ENCODE measurements at places on chromosomes 13 and 19.
A peak's percentile ranks its signal among the peaks of the same experiment; 100 is the strongest.

GRCh38 chr13:78521091-78521490 is 82.3 kb downstream of the POU4F1 start:
- no peak for DNase-seq

DNA sequence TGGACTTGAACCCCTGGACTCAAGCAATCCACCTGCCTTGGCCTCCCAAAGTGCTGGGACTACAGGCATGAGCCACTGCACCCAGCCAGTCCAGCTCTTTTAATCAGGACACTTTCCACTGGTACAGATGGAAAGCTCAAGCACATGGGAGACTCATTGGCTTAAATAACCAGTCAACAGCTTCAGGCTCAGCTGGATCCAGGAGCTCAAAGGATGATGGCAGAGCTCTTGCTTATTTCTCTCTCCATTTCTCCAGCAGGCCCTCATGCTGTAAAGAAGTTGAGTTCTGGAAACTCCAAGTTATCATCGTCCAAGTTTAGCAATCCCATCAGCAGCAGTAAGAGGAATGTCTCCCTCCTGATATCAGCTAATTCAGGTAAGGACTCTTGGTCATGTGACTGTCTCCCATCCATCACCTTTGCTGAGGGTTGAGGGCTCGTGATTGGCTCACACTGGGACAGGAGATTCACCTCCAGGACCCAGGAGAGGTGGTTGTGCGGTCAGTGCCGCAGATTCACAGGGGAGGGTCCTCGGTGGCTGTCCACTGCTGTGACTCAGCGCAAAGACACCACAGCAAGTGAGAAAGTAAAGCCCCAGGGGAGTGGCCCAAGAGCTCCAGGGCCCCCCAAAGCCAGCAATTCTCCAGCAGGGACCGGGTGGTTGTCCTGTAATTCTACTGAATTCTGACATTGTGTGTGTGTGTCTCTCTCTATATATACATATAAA is 5.1 kb downstream of the CCL25 start:
- DNase-seq: no peak

- DNase-seq: no peak
Measured at GRCh38 chr13:74272826-74273225, 138.6 kb upstream of the KLF12 start.

GRCh38 chr19:43525836-43526771 is 897 bp downstream of the ETHE1 start:
- DNase-seq: peak; percentile 7

GRCh38 chr19:6481541-6482342 is at the start of gene DENND1C:
Gene DENND1C, minus strand, starts transcription at chr19:6481787. Its CDS starts 92 bp downstream, at chr19:6481695.
- no peak for DNase-seq

- DNase-seq: no peak
Measured at GRCh38 chr13:91127995-91128394, 219.5 kb upstream of the MIR17HG start.

DNA sequence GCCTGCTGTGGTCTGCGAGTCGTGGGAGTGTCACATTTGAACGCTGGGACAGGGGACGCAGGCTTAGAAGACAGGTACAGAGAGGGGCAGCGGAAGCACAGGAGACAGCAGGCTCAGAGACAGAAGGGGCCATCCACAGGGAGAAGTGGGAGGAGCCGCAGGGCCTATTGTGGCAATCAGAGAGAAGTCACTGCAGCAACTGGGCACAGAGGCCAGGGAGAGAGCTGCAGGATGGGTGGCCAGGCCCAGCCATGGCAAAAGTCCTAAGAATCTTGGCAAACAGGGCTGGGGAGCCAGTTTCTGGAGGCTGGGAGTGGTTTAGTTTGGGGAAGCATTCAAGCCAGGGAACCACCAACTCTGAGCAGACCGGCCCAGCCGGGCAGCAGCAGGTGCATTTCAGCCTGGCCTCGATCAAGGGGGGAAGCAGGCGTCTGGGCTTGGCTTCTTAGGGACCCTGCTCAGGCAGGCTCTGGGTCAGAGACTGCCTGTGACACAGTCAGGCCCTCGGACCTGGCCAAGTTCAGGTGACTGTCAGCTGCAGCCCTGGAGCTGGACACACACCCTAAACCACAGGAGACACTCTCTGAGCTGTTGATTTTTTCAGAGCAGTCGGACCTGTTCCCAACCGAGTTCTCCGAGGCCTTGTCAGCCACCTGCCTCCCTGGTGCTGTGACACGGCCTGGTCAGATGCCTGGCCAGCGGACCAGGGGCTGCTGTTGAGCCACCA is 11.8 kb downstream of the SH3GL1 start:
- no peak for DNase-seq

DNA sequence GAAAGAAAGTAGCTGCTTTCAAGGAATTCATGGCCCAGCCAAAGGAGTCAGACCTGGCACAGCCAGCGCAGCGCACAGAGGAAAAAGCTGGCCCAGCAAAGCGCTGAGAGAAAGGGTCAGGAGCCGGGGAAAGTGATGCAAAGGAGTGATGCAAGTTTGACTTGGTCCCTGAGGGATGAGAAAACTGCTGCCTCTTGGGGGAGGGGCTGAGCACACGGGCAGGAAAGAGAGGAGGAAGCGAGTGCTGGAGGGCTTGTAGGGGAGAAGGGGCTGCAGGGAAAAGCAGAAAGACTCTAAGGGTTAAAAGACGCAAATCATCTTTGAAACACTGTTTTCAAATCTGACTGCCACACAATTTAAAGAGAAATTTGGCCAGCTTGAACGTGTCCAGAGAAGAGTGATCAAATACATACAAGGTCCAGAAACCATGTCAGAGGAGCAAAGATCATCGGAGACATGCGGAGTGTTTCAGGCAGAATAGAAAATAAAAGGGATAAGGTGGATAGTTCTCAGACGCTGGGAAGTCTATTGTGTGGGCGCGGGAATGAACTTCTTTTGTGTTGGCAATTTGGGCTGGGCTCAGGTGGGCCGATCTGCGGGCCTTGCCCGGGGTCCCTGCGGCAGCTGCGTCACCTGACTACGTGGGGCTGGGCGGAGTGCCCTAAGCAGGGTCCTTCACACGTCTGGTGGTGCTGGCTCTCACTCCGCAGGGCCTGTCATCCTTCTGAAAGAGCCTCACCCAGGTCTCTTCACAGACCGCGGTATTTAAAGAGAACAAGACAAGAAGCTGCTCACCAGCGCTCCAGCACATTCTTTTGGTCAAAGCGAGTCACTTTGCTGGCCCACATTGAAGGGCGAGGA is 18.1 kb downstream of the N4BP2L1 start:
- DNase-seq: no peak

- peak; percentile 64 for DNase-seq
Measured at GRCh38 chr19:5804516-5805461, at the start of gene NRTN. Gene NRTN, plus strand, starts transcription at chr19:5805067. Its CDS starts 19,099 bp downstream, at chr19:5824166.

GRCh38 chr19:19105365-19106055 is 32.8 kb downstream of the TMEM161A start:
- no peak for DNase-seq

- DNase-seq: peak; percentile 56
Measured at GRCh38 chr19:21328885-21329605, at the start of gene ZNF708. Gene ZNF708, minus strand, starts transcription at chr19:21329410. Its CDS starts 198 bp downstream, at chr19:21329212.

GRCh38 chr13:37889102-37889501 is 19.5 kb upstream of the TRPC4 start:
- no peak for DNase-seq
